CD4-positive, alpha-beta T cell (primary cell): ENCODE measurements at places on chromosomes 2 and 18. TPM values are rescaled to one million over a fixed set of nuclear protein-coding genes. Genes with fewer than 3 reads are reported as not detected.

- no peaks in the 10 kb centered on the region for H3K4me1 ChIP-seq
- no peak overlapping the region for H3K4me3 ChIP-seq
- no peak for DNase-seq
- no peaks in the 10 kb centered on the region for H3K36me3 ChIP-seq
- H3K27ac ChIP-seq = no peak overlapping the region
Measured at GRCh38 chr2:72289283-72289682, 141.6 kb upstream of the CYP26B1 start.

DNA sequence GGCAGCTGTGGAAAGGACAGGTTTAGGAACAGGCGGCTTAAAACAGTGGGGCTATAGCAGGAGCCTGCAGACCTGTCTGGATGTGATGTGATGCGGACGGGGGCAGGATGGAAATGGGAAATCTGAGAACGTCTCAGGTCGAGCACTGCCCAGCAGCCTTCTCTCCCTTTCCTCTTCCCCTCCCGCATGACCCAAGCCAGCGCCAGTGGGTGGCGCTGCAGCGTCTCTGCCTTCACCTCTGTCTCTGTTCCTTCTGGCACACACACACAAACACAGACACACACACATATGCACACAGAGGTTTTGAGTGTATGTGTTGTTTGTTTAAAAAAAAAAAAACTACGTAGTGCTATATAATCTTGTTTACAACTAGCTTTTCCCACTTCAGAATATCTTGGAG, 82.0 kb upstream of the SLC66A3 start:
- H3K36me3 ChIP-seq = no peaks in the 10 kb centered on the region
- DNase-seq = peak; percentile 19
- H3K27ac ChIP-seq = no peak overlapping the region
- no peak overlapping the region for H3K4me3 ChIP-seq
- no peaks in the 10 kb centered on the region for H3K4me1 ChIP-seq
- H3K27me3 ChIP-seq = no peaks in the 10 kb centered on the region

The TEKT4 gene
- not detected for total RNA-seq

The UPP2 gene
- not detected for total RNA-seq

The TMSB10 gene
- total RNA-seq = 1,969 TPM
